ENCODE measurements at places on chromosomes 5 and 9. TPM values are rescaled to one million over a fixed set of nuclear protein-coding genes. Genes with fewer than 3 reads are reported as not detected.

Gene DDX41
- 77.2 TPM for polyA plus RNA-seq

Gene TRAF1
- polyA plus RNA-seq = 5.3 TPM

Gene TAF11L8
- not detected for polyA plus RNA-seq

Gene DRD1
- 0.22 TPM for polyA plus RNA-seq

Gene FGF1
- 0.75 TPM for polyA plus RNA-seq

Gene RNF180
- 3.4 TPM for polyA plus RNA-seq

Gene GABRA6
- polyA plus RNA-seq = not detected

Gene SPINK13
- polyA plus RNA-seq = not detected

Gene EMB
- polyA plus RNA-seq = 1.7 TPM

Gene CDC20B
- not detected for polyA plus RNA-seq

Gene CARD9
- 2.6 TPM for polyA plus RNA-seq

Gene MEIKIN
- polyA plus RNA-seq = not detected

Gene SYNPO
- 15.8 TPM for polyA plus RNA-seq

Measured in adipose tissue (tissue), 3 donors.